ENCODE measurements at places on chromosomes 3 and 15.

DNA sequence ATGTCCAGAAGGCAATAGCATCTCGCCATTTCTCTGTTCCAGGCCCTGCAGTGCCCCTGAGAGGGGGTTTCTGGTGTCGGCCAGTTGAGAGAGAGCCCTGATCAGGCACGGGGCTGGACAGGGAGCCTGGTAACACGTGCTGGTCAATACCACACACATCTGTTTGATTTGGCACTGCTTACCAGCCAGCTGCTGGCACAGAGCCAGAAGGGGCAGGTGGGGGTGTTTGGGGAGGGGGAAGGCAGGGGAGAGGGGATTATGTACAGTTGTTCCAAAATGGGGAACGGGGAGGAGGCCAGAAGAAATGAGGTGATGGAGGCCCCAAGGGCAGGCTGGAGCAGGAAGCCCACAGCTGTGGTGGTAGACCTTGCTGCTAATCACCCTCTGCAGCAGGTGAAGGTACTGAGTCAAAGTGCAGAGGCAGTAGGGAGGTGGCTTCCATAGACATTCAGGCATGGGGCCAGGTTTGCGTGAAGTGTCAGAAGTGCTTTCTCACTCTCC is 153.5 kb upstream of the LPP start:
- DNase-seq: no peak

DNA sequence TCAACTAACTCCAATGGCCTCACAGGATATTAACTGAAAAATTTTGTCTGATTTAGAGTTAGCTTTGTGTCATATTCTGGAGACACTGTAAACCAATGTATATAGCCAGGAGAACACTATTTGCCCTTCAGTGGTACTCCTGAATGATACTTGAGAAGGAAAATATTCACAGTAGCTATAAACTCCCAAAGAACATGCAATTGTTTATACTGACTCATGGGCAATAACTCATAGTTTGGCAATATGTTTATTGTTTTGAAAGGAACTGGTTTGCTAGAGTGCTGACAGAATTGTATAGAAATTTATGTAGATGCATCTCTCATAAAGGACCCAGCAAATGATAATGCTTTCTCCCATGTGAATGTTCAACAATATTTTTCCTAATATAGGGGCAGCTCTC is 537.6 kb downstream of the PLOD2 start:
- DNase-seq: no peak

GRCh38 chr15:57146506-57147201 is 228.2 kb downstream of the TCF12 start:
- no peak for DNase-seq

DNA sequence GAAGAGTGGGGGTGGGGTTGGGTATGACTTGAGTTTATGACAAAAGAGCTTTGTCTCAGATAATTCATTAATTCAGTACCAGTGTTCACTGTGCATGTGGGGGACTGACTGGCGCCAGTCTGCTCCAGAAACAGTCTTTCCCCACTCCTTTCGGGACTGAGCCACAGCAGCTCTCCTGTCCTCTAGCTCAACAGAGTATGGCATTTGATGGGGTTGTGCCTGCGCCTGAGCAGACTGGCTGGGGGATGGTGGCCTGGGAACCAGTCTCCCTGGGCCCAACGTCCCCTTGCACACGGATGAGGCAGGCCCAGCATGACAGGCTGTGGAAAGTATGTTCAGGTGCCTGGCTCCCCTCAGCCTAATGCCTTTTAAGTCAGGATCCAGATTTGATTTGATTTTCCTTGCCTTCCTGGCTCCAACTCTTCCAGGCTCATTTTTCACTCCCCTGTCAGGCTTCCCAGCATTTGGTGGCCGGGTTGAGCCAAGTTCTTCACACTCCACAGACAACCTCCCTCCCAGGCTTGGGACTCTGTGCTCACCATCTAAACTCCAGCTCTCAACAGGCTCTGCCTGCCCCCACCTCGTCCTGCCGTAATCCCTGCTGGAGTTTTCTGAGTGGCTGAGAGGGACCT is 105.0 kb downstream of the MYLK start:
- DNase-seq: no peak

- no peak for DNase-seq
Measured at GRCh38 chr3:60696428-60697125, 554.7 kb downstream of the FHIT start.

DNA sequence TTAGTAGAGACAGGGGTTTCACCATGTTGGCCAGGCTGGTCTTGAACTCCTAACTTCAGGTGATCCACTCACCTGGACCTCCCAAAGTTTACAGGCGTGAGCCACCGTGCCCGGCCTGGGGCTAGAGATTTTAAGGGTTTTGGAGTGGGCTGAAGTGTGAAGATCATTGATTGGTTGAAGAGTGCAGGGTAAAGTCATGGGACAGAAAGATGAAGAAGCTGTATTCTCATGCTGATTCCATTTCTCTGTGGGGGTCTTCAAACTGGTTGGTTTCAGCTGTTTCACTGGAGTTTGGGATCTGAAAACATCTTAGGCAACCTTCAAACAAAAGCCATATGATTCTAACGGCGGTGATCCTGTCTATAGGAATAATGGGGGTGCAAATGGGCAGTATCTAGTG is 52.1 kb downstream of the GATM start:
- DNase-seq: no peak

DNA sequence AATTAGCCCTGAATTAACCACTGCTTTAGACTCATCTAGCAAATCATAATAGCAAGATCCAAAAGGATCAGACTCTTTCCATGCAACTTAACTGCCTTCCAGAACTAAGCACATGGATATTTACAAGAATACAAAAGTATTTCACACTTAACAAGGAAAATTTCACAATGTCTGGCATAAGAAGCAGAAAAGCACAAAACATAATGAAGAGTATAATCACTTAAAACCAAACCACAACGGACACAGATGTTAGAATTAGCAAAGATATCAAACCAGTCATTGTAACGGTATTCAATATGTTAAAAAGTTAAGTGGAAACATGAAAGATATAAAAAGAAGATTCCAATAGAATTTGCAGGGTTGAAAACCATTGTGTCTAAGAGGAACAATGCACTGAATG is 51.5 kb upstream of the COL6A6 start:
- no peak for DNase-seq

DNA sequence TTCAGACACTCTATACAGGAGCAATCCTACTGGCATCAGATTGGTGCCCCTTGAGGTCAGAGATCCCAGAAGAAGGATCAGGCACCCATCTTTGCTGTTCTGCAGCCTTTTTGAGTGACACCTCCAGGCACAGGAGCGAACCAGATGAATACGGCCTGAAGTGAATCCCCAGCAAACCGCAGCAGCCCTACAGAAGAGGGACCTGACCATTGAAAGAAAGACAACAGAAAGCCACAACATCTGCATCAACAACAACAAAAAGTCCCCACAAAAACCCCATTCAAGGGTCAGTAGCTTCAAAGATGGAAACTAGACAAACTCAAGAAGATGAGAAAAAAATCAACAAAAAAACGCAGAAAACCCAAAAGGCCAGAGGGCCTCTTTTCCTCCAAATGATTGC is 130.4 kb downstream of the PPM1L start:
- DNase-seq: no peak

- DNase-seq: no peak
Measured at GRCh38 chr3:47848599-47849117, 45.7 kb downstream of the DHX30 start.

DNA sequence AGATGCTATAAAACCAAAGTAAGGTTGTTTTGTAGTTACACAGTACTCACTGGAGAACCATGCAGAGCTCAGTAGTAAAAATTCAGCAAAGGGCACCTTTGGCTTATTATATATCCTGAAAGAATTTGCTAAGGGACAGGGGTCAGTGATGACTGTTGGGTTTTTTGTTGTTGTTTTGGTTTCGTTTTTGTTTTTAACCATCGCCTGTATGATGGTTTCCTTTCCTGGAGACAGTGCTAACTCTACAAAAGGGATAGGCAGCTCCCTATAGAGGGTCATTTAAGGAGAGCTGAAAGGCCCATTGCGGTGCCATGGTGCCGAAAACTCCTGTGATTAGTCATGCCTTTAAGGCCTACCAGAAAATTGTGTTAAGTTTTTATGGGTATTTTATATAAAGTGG is 118.2 kb upstream of the GOLIM4 start:
- DNase-seq: no peak

DNA sequence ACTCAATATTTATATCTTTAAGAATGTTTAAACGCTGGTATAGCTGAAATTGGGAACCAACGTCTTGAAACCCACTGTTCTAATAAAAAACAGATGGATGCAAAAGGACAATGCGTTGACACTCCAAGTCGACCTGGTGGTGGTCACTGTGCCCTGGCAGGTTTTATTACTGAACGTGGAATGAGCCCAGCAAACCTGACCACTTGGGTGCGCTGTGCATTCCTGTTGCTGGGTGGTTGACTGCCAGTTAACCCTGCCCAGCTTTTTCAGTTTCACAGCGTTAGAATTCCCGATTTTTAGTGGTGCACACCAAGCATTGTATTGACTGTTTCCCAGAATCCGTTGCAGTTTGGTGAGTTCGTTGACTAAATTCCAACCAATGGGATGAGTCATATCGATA is 384.4 kb downstream of the OCA2 start:
- DNase-seq: no peak

DNA sequence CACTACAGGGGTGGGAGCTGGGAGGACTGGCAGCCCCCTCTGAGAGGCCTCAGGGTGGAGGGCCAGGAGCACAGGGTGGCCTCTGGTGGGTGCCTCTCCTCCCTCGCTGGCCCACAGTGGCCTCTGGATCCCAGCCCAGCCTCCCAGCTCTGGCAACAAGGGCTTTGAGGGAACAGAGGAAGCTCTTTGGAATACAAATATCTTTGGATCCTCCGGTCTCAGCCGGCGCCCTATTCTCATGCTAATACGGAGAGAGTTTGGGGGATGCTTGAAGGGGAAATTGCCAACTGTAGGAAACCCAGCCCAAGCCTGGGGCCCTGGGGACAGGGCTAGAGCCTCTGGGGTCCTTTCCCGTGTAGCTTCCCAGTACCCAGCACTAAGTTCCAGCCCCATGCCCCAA is 33.4 kb upstream of the INSYN1 start:
- DNase-seq: no peak

DNA sequence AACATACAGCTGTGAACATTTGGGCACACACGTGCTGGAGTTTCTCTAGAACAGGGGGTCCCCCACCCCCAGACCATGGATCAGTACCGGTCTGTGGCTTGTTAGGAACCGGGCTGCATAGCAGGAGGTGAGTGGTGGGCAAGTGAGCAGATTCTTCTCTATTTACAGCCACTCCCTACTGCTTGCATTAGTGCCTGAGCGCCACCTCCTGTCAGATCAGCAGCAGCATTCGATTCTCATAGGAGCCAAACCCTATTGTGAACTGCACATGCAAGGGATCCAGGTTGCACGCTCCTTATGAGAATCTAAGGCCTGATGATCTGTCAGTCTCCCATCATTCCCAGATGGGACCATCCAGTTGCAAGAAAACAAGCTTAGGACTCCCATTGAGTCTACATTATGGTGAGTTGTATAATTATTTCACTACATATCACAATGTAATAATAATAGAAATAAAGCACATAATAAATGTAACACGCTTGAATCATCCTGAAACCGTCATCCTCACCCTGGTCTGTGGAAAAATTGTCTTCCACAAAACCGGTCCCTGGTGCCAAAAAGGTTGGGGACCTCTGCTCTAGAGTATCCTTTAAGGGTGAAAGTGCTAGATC is 25.8 kb downstream of the CHRM5 start:
- DNase-seq: peak; percentile 4

DNA sequence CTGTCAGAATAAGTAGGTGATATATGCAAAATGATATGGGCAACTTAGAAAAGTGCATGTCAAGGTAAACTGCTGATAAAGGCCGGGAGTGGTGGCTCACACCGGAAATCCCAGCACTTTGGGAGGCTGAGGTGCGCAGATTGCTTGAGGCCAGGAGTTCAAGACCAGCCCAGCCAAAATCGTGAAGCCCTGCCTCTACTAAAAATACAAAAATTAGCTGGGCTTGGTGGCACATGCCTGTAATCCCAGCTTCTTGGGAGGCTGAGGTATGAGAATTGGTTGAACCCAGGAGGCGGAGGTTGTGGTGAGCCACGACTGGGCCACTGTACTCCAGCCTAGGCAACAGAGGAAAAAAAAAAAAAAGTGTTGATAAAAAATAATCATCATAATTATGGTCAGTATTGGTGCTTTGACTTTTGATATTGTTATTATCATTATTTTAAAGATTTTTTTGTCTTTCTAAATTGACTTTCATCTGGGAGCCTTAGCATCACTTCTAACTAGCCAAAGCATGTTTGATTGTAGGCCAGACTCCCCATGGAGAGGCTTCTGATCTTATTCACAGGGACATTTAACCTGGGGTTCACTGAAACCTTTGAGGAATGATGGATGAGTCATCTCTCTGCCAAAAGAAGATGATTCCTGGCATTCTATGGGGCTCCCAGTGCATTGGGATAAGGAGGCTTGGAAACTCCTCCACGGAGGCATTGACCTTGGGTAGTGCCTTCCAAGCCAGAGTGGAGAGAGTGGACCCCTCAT is 5.6 kb downstream of the ZBTB38 start:
- DNase-seq: no peak

GRCh38 chr3:16496008-16496407 is 17.5 kb downstream of the RFTN1 start:
- no peak for DNase-seq

GRCh38 chr15:71294251-71294910 is 179.1 kb downstream of the THSD4 start:
- no peak for DNase-seq

DNA sequence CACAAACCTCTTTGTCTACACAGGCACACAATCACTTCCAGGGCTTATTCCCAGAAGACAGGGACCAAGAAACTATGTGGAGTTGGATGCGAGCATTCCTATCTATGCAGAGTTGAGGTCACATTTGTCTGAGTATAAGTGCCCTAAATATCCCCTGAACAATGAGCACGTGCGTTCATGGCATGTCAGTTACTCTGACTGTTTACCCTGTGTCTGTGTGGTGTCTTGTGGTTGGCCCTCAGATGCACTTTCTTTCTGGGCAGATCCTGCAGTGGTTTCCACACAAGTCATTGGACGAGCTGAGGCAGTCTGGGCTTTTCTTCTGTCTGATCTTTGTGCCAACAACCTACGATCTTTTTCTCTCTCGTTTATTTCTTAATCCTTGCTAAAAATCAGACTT is 134.5 kb downstream of the FBN1 start:
- DNase-seq: no peak

DNA sequence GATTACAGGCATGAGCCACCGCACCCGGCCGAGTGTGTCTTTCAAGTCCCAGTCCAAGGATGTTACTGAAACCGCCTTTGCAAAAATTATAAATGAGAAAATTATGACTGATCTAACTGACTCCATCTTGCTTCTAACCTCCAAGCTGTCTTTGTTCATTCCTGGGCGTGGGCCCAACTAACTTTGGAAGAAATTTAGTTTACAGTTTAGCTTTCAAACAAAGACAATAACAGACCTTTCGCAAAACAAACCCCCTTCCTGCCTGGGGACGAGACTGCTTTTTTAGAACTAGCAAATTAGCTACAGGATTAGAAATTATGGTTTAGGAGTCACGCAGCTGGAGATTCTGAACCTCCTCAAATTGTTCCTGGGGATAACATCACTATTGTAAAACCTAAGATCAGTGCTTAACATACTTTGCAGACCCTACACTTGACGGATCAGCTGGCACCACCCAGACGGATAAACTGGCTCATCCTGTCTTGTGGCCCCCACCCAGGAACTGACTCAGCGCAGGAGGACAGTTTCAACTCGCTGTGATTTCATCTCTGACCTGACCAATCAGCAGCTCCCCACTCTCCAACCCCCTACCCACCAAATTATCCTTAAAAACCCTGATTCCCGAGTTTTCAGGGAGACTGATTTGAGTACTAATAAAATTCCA is 23.8 kb downstream of the NANOGP8 start:
- DNase-seq: no peak

Measured in activated naive CD8-positive, alpha-beta T cell treated with anti-CD3 and anti-CD28 coated beads, Interleukin-2, amount 50 U/mL, for 24 hours (primary cell).